ENCODE measurements at places on chromosomes 1 and 21.

DNA sequence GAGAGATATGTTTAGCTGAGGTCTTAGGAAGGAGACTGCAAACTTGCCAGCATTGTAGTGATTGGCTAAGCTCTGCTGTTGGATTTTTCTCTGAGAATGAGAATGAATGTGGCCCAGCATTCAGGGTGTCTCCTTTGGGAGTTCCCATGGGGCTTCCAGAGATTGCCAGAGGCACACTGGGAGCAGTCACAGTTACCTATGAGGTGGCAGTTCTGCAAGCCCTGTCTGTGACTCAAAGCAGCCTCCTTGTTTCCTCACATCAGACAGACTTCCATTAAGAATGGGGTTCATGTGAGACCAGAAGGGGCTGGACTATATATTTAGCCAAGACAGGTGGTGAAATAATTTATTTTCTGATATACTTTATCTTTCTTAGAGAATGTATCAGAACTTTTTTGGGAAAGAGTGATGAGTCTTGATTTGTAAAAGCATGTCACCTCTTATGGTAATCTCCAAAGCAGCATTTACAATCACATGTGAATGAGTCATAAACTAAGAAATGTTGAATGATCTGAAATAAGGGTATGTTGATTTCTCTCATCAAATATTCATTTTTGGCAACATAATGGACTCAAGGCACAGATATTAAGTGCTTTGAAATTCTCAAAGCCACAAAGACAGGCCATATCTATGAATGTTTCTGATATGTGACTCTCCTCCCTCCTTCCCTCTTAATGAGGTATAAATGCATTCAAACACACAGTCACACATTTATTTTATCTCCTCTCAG is 9.5 kb upstream of the SLC19A2 start:
- no peak for DNase-seq

- DNase-seq: no peak
These were observed 55.9 kb downstream of the RAP1GAP start for GRCh38 chr1:21613072-21613867.

GRCh38 chr1:172704420-172705210 is 45.7 kb downstream of the FASLG start:
- no peak for DNase-seq

DNA sequence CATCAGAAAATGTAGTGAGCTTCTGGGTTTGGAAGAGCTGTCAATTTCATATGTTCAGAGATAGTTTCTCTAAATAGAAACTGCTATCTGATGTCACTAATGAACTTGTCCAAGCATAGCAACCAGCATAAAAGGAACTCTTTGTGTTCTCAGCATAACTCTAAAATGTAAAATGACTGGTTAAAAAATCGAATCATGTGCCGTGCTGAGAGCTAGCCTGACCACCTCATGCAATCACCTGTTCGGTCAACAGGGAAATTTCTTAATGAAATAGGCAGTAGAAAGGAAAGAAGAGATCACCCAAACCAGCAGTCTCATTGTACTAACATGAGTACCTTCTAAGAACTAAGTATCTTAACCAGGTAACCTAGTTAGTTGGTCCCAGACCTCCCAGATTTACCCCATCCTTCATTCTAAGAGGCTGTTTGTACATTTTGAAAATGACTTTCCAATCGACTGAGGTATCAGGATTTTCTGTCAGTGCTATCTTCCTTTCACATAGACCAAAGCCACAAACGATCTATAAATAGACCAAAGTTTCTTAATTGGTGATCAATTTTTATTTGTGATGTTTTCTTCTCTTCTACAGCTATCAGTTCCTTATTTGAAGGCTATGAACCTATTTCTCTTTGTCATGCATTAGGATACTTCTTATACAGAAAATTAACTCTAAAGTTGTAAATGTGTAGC is 147.3 kb downstream of the TLR5 start:
- DNase-seq: no peak

DNA sequence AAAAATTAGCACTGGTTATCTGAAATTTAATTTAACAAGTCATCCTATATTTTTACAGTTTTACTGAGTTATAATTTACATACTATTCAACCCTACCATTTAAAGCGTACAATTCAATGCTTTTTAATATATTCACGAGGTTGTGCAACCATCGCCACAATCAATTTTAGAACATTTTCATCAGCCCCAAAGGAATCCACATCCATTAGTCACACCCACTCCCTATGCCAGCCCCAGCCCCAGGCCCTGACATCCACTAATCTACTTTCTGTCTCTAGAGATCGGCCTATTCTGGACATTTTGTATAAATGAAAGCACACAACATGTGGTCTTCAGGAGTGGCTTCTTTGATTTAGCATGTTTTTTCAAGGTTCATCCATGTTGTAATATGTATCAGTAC is 134.7 kb downstream of the PSMG1 start:
- DNase-seq: no peak

- DNase-seq: no peak
These were observed 104.1 kb downstream of the LRRC40 start for GRCh38 chr1:70101231-70101630.

GRCh38 chr1:96992871-96993270 is 271.3 kb downstream of the PTBP2 start:
- DNase-seq: no peak

DNA sequence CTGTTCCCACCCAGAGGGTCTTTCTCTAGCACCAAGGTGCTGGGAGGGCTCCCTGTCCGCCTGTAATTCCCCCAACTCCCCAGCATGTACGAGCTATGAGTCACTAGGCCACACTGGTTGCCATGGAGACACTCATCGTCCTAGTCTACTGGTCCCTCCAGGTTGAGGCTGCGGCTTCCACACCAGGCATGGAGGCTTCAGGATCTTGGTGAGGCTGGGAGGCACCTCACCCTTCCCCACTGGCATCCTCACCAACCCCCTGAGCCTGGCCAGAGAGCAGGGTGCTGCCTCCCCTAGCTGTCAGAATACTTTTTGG is 75.6 kb upstream of the KAZN start:
- no peak for DNase-seq

DNA sequence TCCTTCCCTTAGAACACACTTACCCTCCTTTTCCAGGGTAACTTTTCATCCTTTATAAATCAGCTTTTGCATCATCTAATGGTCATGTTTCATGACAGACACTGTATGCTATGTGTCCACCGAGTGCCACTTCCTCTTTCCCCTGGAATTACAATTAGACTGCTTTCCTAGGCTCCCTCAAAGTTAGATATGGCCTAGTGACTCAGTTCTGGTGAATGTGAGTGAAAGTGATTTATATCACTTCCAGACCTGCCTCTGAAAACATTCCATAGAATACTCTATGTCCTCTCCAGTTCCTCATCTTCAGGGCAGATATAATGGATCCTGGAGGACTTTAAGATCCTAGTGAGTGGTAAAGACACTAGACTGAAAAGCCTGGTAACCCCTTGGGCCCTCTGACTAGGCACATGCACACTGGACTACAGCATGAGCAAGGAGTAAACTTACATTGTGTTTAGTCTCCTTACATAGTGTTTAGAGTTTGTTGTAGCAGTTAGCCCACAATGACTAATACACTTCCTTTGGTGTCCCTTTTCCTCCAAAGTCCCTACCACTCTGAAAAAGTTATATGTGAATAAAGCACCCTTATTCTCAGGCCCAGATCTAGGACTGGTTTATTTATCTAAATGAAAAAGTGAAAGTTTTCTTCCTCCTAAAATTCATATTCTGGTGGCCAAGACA is 59.3 kb downstream of the GPR88 start:
- no peak for DNase-seq

DNA sequence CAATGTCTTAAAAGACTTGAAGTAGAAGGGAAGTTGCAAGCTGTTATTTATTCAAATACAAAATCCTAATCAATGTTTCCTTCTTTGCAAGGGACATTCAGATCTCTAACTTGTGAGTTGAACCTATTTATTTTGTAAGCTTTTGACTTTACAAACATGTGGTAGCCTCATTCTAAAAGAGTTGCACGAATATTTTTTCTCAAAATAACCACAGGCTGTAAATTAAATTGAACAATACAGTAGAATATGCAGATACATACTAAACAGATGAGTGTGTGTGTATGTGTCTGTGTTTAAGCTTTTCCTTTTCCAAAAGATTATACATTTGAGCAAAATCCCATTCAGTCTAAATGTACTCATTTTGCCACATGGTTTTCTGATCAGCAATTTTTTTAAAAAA is 4.8 kb upstream of the DYNLT5 start:
- no peak for DNase-seq

DNA sequence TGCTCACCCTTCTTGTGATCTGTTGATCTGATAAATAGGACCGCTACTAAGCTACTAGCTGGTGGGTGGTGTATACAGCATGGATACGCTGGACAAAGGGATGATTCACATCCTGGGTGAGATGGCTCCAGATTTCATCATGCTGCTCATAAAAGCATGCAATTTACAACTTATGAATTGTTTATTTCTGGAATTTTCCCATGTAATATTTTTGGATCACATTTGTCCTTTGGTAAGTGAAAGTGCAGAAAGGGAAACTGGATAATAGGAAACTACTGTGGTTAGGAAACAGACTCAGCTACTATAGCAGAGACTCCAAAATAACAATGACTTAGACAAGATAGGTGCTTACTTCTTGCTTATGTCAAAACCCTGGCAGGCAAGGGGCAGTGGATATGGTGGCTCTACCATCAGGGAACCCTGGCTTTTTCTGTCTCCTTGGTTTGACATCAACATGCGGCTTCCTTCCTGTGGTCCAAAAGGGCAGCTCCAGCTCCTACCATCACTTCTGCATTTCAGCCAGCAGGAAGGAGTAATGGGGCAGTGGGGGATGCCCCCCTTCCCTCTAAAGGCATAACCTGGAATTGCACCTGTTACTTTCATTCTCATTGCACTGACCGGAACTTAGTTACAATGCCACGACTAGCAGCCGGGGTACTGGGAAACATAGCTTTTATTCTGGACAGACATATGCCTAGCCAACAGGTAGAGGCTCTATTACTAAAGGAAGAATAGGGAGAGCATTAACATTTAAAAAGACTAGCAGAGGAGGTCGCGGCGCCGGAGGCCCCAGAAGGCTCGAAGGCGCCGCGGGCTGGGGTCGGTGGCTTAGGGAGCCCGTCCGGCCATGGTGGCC is 13.8 kb upstream of the AK2 start:
- no peak for DNase-seq

GRCh38 chr21:42971897-42972275 is 2.5 kb upstream of the PKNOX1 start:
- DNase-seq: no peak

DNA sequence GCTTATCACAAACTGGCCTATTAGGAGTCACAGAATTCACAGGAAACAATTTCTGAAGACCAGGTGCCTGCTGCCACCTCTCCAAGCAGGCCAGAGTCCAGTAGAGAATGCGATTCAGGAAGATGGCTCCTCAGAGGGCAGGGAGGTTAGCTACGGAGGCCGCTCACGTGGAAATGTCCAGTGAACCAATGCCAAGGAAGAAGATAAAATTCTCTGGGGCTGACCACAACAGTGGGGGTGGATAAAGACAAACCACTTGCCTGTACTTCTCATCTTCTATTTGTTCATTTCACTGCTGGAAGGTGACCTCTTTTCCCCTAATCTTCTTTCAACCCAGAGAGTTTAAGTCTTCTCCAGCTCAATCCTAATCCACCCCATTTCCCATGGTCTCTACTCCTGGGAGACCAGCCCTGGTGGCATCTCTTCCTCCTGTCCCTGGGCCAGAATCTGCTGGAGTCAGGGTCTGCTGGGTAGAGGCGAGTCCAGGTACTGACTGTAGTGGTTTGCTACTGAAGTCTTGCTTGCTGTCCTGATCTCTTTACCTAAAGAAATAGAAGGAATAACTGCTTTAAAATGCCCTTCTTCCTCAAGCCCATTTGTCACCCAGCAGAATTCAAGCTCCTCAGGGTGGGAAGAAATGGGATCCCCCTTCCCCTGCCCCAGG is 3.2 kb downstream of the PSRC1 start:
- no peak for DNase-seq

DNA sequence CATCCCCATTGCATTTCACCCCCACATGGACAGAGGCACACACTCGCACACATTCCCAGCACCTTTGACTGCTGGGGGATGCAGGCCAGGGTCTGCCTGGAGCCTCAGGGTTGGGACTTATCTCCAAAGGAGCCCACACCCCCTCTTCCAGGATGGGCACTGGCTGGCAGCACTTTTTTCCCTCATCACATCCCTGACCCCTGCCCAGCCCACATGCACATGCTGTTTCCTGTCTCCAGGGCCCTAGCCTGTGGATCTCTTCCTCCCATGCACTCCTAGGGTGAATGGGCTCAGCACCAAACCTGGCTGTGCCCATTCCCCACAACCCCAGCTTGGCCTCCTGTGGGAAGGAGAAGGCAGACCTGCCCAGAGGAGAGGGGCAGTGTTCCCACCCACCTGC is 59.3 kb downstream of the STUM start:
- no peak for DNase-seq

DNA sequence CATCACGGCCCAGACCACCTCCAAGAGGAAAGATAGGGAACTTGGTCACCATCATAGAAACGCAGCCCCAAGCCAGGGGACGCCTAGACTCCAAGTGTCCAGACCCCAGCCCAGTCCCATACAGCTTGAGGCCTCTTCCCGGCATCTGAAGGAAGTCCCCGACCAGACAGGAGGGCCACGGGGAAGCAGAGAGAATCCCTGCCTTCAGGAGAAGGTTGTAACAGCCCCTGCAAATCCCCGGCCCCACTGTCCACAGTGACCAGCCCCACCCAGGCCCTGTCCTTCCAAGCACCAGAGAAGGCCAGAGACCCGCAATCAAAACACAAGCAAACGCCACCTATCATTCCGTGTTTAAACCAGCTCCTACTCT is 1.7 kb downstream of the SLC19A1 start:
- DNase-seq: no peak

GRCh38 chr1:206035027-206035426 is 11.3 kb upstream of the CTSE start:
- no peak for DNase-seq

GRCh38 chr1:8347635-8348034 is 29.7 kb downstream of the SLC45A1 start:
- DNase-seq: no peak

GRCh38 chr1:20466273-20466672 is 19.7 kb downstream of the CAMK2N1 start:
- DNase-seq: no peak

DNA sequence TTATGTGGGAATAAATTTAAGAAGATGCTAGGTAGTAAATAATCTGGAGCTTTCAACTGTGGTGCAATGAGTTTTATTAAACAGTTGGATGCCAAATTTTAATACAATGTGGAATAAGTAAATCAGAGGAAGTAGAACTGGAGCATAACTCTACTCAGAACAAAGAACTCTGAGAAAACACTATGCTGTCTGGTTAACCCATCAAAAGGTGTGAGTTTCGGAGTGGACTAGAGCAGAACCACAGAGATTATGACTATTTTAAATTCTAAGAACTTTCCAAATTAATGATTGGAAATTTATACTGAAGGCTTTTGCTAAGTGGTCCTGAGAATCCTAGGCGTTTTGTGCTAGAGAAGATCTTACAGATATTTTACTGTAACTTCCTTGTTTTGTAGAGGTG is 132.2 kb downstream of the NTMT2 start:
- no peak for DNase-seq

GRCh38 chr1:85245891-85246290 is 13.6 kb downstream of the C1orf52 start:
- no peak for DNase-seq

DNA sequence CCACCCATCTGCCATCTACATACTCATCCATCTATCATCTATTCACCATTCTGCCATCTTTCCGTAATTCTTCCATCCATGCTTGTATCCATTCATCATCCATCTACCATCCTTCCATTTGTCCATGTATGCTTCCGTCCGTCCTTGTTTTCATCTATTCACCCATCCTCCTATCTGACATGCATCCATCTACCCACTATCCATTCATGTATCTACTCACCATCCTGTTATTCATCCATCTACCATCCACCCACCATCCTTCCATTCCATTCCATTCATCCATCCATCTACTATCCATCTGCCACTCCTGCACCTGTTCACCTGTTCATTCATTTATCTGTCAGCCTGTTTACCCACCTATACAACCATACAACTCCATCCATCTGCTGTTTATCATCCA is 86.2 kb downstream of the TRIM11 start:
- DNase-seq: no peak
